Urothelium cell line (cell line): ENCODE measurements at places on chromosomes 3 and 15.

GRCh38 chr3:72120806-72121778 lies 336.1 kb upstream of the PROK2 start:
- DNase-seq, result no peak

GRCh38 chr3:195109098-195109657 lies 161.8 kb downstream of the XXYLT1 start:
- no peak for DNase-seq

- DNase-seq, result peak; percentile 13
These were observed 185.8 kb upstream of the TTC14 start for GRCh38 chr3:180416111-180416594.

GRCh38 chr15:27028858-27029477 lies 58.0 kb downstream of the GABRG3 start:
- DNase-seq, result no peak

- DNase-seq, result peak; percentile 40
These were observed 76.9 kb upstream of the ABI3BP start for GRCh38 chr3:101069901-101070798.

- no peak for DNase-seq
These were observed 101.8 kb downstream of the STT3B start for GRCh38 chr3:31634476-31634875.

- no peak for DNase-seq
These were observed 32.5 kb downstream of the GASK1A start for GRCh38 chr3:43011638-43012037.

- no peak for DNase-seq
These were observed 19.6 kb downstream of the STAC start for GRCh38 chr3:36399933-36400332.

- no peak for DNase-seq
These were observed 26.4 kb downstream of the MINDY2 start for GRCh38 chr15:58797505-58797904.

- no peak for DNase-seq
These were observed 6.9 kb downstream of the ACAD11 start for GRCh38 chr3:132652640-132653270.

DNA sequence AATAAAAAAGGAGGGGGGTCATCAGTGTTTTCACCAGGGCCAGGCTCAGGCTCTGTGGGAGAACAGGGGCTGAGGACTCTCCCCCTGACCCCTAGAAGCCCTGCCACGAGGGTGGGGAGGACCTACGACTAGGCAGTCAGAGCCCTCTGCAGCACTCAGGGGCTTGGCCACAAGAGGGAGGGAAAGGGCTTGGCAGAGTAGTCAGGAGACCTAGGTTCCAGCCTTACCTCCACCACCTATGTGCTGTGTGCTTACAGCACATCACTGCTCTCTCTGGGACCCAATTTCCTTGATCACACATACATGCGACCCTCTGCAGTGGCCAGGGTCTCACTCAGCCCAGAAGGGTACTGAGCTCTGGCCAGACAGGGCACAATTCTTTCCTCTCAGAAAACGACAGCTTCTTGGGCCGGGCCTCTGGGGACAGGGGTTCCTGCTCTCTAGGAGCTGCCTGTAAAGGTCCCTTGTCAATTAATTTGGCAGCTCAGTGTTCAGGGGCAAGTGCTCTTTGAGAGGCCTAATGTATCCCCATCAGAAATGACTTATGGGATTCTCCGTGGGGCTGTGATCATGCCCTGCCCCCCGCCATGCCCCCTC lies 16.4 kb upstream of the SKIC8 start:
- no peak for DNase-seq

DNA sequence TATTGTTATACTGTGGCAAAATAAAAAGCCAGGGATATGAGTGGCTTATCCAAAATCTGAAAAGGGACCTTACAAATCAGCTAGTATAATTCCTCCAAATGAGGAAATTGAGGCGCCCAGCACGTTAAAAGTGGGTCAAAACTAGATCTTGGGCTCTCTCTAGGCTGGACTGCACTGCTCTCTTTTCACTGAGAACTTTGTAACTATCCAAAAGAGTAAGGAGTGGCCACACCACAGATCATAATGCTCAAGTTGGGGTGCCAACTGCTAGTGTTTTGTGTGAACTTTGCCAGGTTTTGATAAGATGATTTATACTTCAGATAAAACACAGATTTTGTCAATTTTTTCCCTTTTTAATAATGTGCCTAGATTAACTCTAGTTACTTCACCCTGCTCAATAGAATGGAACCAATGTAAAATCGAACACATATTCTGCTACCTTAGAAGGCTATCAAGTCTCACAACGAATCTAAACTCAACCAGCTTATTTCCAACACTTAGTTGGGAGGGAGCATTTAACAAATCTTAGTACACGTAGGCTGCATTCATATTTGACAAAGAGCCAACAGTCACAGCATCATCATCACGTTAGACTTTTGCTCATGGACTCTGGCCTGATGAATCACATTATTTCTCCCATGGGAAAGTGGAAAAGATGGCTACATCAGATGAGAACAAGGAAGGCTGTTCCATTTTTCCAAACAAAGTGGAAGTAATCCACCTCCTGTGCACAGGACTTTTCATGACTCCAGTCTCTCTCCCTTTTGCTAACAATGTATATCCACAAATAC lies 64.4 kb downstream of the ABI3BP start:
- DNase-seq, result no peak

- no peak for DNase-seq
These were observed 187.1 kb downstream of the MEGF11 start for GRCh38 chr15:66066481-66066880.

GRCh38 chr15:68414206-68414555 lies 17.8 kb downstream of the ITGA11 start:
- DNase-seq, result no peak

- DNase-seq, result no peak
These were observed 48.5 kb upstream of the MTMR10 start for GRCh38 chr15:31039961-31040360.

GRCh38 chr3:168371846-168372245 lies 276.1 kb upstream of the GOLIM4 start:
- no peak for DNase-seq

GRCh38 chr3:48695393-48695753 lies 9.7 kb upstream of the NCKIPSD start:
- DNase-seq, result no peak

DNA sequence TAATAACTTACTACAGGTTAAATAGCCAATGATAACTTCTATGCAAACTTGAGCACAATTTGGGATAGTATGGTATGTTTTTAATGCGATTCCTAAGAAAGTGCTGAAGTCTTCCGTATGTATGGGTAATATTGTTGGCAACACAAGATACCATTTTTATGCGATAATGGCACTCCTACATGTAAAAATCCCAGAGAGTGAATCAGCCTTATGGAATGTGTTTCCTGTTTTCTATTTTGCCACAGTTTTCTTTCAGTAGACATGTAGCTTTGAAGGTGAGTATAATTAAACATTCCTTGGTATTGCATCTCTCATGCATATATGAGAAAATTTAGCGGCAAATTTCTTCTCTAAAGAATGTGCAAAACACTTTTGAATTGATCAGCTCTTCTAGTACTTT lies 396.8 kb upstream of the AZI2 start:
- peak; percentile 25 for DNase-seq

DNA sequence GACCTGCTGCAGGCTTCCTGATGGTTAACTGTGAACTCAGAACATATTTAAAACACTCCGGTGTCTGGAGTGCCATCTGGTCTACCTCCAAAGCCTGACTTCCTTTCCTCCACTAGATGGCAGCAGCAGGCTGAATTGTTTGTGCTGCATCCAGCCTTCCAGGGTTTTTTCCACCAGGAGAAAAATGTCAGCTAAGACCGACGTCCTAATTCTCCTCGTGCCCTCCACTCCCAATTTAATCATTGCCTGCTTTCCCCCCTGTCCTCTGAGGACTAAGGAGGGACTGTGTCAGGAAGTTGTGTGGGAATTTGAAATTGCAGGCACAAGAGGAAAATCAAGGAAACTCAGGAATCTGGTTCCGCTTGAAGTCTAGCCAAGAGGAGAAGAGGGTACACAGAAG lies 165.2 kb upstream of the UMPS start:
- DNase-seq, result peak; percentile 84

DNA sequence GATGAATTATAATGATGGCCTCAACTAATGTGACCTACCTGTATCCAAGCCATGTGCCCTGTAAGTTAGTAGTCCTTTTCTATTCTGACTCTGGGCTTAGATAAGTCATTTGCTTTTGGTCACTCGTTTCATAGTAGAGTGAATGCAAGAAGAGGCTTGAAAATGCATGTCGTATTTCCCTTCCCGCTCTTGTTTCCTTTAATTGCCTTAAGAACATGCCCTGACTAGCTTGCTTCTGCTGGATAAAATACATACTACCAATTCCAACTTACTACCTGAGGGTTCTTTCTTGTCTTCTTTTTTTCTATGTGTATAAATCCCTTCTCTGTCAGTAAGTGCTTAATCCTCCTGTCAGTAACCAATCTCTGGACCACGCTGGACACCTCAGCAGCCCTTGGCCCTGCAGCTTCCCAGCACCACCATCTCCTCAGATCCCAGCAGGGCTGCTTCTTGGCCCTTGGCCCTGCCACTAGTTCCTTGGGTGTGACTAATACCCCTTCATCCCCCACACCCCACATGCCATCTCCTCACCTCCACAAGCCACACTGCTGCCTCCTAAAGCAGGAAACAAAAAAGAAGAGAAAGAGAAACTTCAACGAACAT lies 771.7 kb downstream of the IGSF11 start:
- DNase-seq, result peak; percentile 25

GRCh38 chr3:141115789-141116541 lies 64.8 kb downstream of the SPSB4 start:
- no peak for DNase-seq

GRCh38 chr15:65791335-65792137 lies 557 bp downstream of the DENND4A start:
- DNase-seq, result peak; percentile 72

- DNase-seq, result no peak
These were observed 561 bp upstream of the CPLX3 start for GRCh38 chr15:74825866-74826265.

DNA sequence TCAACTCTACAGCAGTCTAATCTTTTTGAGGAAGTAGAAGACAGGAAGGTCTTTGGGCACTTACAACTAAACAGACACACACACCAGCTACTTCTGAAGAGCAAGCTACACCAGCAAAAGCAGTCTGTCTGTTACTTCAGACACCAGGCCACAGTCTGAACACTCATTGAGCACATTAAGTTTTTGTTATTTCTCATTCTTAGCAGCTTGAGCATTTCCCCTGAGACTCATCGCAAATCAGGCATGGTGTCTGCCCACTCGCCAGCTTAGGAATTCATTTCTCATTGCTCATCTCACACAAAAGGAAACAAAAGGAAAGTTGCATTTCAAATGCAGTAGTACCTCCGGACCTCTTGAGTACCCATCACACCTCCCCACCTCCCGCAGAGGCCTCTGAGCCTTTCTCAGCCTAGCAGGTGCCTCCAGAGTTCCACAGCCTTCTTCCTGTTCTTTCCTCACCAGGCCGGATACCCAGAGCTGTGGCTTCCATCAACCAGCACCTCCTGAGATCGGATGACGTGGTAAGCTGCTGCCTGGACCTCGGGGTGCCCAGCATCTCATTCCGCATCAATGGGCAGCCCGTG lies 302.0 kb downstream of the RYR3 start:
- DNase-seq, result no peak

DNA sequence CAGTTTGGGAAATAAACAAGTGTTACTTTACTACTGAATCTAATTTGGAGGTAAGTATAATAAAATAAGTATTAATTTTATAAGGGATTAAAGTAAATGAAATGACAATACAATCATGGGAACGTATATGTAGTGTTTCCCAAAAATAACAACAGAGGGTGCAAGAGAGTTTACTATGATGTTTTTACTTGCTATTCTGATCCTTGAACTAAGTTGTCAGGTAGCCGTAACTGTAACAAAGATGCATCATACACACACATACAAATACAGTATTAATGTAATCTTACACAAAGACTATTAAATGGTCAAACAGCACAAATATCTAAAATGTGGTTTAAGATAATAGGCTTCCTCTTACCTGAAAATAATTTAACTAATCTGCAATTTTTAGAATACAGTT lies 311.4 kb downstream of the TBC1D5 start:
- DNase-seq, result peak; percentile 9

DNA sequence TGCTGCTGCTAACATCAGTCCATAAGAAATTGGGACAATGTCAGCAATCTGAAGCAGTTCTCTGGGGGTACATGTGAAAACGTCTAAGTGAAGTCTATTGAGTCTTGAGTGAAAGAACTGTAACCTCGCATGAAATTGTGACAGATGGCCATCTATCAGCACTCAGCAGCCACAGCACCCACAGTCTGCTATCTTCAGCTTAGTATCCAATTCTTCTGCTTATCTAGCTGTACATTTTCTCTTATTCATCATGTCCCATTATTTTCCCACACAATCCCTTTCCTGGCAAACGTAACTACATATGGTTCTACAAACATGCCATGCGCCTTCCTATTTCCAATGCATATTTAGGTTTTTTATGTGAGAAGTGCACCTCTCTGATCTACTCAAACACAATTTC lies 629.7 kb downstream of the NTRK3 start:
- no peak for DNase-seq

DNA sequence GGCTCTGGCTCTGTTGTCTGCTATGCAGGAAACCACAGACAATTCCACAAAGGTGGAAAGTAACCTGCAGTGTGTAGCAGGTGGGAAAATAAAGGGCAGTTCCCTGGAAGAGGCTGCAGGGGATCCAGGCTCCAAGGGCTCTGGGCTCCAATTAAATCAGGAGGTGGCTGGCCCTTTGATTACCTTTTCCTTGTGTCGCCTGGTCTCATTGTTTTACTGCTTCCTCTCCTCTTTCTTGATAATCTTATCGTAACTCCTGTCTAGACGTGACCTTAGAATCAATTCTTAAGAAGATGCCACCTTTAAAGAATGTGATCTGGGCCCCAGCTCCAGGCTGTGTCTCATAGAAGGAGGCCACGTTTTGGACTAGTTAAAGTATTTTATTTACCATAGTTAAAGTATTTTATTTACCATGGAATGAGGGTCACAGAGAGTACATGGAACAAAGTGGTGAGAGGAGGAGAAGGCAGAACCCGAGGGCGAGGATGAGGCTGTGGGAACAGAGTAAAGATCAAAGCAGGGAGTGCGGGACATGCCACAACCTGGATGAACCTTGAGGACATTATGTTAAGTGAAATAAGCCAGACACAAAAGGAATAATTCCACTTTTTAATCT lies 237.5 kb upstream of the STT3B start:
- no peak for DNase-seq

GRCh38 chr3:143831994-143832393 lies 16.3 kb downstream of the SLC9A9 start:
- DNase-seq, result no peak

GRCh38 chr3:109685084-109686079 lies 348.0 kb upstream of the DPPA4 start:
- DNase-seq, result peak; percentile 90

DNA sequence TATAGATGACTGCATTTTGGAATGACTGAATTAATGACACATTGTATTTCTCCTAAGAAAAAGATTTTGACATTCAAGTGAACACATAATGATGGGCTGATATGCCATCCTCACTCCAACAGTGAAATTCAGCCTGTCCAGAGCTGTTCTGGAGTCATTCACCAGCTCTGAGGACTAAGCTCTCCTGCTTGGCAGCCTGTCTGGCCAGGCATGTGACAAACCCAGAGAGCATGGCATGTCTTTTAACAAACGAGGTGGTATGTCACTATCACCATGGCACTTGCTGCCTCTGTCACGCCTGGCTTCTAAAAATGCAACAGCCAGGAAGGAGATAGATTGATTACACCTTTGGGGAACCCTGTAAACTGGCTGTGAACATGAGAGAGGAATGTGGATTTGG lies 1.4 kb downstream of the ACTC1 start:
- no peak for DNase-seq

- DNase-seq, result no peak
These were observed 6.3 kb downstream of the TMEM43 start for GRCh38 chr3:14131134-14131533.

GRCh38 chr3:189449084-189449483 lies 182.1 kb upstream of the TP63 start:
- no peak for DNase-seq
